ENCODE measurements at places on chromosomes 12 and 14. TPM values are rescaled to one million over a fixed set of nuclear protein-coding genes. Genes with fewer than 3 reads are reported as not detected.

SELPLG gene
- total RNA-seq: 0.74 TPM

KRT6C gene
- total RNA-seq: not detected

LHX5 gene
- not detected for total RNA-seq

PPP1R13B gene
- total RNA-seq: 12.8 TPM

KRT86 gene
- not detected for total RNA-seq
